LHCN-M2 (cell line): ENCODE measurements at places on chromosomes 1 and 21.

- DNase-seq, result peak; percentile 41
Measured at GRCh38 chr1:111032295-111032897, 68.7 kb upstream of the LRIF1 start.

GRCh38 chr21:46486481-46487126 lies 27.9 kb downstream of the DIP2A start:
- no peak for DNase-seq

DNA sequence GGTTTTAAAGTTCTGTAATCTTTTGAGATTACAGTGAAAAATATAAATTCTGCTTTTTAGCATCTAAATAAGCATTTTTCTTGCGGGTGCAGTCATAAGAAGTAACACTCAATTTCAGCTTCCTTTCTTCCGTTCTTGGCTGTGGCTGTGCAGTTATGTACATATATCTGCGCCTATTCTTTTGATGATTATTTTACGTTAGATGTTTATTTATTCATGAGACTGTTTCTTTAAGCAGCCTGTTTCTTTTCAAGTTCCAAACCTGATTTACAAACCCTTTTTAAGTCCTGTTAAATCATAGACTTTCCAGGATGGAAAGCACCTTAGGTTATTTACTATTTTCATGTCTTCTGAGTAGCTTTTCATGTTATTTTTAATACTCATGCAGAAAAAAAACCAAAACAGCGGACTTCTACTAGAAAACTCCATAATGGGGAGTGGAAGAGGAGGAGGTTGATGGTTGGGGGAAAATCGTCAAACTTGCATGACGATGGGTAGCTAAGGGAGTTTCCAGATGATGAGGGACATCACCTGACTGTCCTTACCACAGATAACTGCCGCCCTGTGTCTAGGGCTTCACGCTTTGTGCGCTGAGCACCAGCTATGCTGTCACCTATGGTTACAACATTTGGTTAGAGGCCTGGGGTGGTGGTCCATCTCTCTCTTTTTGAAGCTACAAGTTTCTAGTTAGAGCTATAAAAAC lies 2.6 kb downstream of the PRDM2 start:
- no peak for DNase-seq

GRCh38 chr1:200767321-200767720 lies 28.6 kb downstream of the CAMSAP2 start:
- DNase-seq, result no peak

- no peak for DNase-seq
Measured at GRCh38 chr1:200901350-200901749, 6.7 kb downstream of the INAVA start.

- no peak for DNase-seq
Measured at GRCh38 chr21:16578912-16579311, 849.1 kb downstream of the USP25 start.

- no peak for DNase-seq
Measured at GRCh38 chr1:92886886-92887419, 55.1 kb downstream of the RPL5 start.

GRCh38 chr1:231734417-231734816 lies 107.8 kb downstream of the DISC1 start:
- peak; percentile 55 for DNase-seq

DNA sequence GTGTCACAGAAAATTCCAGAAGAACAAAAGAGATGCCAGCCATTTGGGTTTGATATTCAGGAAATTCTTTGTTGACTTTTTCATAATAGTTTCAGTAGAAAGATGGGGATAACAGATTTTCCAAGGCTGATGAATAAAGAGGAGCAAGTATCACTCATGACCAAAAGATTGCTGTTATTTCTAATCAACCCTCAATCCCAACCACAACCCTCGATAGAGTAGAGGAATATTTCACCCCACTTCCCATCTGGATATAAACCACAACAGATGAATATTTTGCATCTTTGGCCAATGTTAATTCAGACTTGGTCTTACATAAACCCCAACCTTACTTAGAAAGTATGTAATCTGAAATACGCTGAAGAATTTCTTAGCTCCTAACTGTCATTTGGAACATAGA lies 232.4 kb downstream of the SEC16B start:
- DNase-seq, result peak; percentile 59

DNA sequence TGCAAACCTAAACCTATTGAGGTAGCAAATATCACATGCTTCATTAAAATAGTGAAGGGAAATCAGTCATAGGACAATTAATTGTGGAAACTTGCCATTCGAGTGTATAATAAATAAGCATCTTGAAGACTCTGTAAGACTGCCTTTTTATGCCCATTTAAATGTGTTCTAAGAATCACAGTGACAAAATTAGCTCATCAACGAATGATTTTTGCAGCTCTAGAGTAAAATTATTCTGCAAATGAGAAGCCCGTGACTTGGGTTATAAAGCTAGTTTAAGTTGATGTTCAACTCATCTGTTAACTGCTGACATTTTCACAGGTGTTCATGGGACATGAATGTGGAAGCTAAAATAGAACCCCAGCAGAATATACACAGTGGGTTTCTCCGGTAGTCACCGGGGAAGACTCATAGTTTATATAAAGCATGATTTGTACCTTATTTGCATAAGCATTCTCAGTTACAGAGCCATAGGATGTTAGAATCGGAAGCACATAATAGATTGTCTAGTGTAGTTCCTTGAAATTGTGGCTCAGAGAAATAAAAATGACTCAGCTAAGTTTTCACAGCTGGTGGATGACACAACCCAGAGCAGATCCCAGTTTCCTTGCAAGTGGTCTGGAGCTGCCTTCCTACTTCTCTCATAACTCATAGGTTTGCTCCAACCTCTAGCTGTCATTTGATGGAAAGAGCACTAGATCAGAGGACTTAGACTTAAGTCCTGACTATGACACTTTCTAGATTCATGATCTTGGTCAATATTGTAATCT lies 107.3 kb downstream of the UCHL5 start:
- DNase-seq, result peak; percentile 93

GRCh38 chr1:101153692-101154091 lies 83.1 kb upstream of the S1PR1 start:
- no peak for DNase-seq

GRCh38 chr1:28737307-28738132 lies 780 bp downstream of the YTHDF2 start:
- peak; percentile 51 for DNase-seq

GRCh38 chr1:183019139-183019740 lies 4.0 kb upstream of the LAMC1 start:
- DNase-seq, result no peak

- DNase-seq, result no peak
Measured at GRCh38 chr1:98172022-98172421, 251.2 kb upstream of the DPYD start.

DNA sequence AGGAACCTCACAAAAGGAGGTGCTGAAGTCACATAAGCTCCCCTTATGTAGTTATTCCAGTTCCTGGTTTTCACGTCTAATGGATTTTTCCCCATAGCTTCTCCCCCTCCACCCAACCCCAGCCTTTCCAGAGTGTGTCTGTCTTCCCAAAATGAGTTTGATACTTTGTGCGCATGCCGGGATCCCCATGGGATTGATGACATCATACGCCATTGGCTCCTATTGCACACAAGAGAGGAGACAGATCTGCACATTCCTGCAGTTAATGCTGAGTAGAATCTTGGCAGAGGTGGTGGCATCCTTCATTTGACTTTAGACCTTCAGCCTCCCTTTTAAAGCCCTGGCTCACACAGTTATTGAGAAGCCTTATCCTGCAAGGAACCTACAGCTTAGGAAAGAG lies 71.4 kb downstream of the DDR2 start:
- DNase-seq, result no peak

DNA sequence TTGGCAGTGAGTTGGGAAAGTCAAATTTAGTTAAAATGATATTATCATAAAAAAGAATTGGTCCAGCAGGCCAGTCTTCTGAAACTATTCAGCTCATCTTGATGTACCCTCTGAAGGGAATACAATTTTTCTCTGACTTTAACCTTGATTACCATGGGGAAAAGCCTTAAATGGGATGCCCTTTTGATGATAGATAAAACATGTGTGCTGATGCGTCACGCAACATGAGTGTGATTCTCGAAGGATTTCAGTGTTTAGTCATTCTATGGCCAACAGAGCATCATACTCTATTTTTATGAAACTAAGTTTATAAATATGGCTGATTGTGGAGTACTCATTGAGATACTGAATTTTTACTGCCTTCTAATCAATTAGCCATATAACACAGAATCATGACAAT lies 171.5 kb downstream of the ZNF281 start:
- DNase-seq, result no peak

- peak; percentile 27 for DNase-seq
Measured at GRCh38 chr1:110616587-110616986, 10.4 kb upstream of the KCNA2 start.

DNA sequence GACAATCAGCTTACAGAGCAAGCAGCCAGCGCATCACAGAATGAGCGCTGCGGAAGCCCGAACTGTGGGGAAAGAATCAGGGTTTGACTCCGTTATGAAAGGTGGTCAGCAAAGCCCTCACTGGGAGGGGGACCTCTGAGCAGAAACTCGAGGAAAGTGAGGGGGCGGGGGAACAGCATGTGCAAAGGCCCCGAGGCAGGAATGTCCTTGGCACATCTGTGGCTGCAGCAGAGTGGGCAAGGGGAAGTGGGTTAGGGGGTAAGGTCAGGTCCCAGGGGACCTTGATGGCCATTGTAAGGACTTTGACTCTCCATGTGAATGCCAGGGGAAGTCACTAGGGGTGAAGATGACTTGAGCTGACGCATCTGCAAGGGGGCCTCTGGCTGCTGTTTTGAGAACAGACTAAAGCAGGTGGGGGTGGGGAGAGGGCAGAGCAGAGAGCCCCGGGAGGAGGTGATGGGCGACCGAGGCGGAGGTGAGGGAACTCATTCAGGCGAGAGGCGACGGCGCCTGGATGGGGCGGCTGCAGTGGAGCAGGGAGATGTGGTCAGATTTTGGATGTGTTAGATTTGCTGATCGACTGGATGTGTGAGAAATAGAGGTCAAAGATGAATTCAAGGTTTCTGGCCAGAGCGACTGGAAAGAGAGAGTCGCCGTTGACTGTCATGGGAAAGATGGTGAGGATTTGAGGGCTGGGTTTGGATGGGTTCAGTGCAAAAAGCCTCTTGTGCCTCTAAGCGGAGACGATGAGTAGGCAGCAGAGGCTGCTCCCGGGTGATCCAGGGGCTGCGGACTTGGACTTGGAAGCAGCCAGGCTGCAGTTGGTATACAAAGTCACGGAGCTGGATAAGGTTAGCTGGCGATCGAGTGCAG lies 108.0 kb upstream of the ZBTB40 start:
- DNase-seq, result no peak

DNA sequence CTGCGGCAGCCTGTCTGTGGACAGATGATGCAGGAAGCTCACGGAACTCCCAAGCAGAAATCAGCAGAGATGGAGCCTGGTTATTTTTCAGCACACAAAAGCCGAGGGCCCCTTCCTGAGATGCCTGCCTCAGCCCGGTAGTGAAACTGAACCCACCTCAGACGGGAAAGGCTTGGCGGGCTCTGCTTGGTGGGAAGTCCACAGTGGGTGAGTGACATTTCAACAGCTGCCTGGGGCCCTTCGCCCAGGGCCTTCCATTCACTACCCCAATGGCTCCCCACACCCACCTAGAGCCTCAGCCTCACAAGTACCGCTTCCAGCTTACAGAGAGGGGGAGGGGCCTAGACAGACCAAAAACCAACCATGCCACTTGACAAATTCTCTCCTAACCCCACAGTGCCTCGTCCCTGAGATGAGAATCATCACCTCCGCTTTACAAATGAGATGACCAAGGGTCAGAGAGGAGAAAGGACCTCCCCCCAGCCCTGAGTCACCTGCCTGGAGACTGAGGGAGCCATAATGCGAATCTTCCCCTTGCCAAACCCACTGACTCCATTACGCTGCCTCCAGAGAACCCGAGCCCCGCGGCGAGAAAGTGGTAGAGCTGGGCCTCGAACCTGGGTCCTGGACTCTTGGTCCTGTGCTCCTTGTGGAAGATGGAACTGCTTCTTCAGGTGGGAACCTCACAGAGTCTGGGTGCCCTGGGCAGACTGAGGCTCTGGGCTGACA lies 3.4 kb upstream of the ECE1 start:
- DNase-seq, result no peak

GRCh38 chr1:226486161-226486560 lies 62.4 kb upstream of the STUM start:
- DNase-seq, result no peak

GRCh38 chr1:213327017-213327667 lies 276.1 kb downstream of the RPS6KC1 start:
- DNase-seq, result peak; percentile 74

- DNase-seq, result no peak
Measured at GRCh38 chr1:214494706-214495105, 56.7 kb downstream of the PTPN14 start.

GRCh38 chr1:186494832-186495271 lies 33.9 kb upstream of the PDC start:
- no peak for DNase-seq

DNA sequence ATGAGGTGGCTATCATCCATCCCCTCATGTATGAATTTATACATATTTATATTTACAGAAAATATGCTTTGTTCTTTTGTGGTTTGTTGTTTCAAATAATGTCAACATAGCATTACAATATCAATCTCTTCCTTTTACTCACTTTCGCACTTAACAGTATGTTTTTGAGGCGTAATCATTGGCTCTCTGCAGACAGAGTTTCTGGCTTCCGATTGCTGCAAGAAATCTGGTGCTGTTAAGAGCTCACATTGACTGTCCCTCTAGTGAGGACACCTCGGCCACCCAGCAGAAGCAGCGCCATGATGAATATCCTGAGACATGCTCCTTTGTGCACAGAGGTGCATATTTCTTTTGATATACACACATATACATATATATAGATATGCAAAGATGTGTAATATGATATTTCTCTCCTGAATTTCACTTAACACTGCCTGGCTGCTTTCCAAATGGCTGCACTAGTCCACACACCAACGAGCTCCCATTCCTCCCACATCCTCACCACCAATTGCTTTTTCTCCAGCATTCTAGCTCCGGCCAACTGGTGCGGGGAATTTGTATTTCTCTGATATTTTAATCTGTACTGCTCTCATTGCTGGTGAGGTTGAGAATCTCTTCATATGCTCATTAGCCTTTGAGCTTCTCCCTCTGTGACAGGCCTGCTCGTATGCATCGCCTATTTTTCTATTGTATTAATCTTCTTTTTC lies 248.4 kb downstream of the SIPA1L2 start:
- DNase-seq, result no peak
